Left renal pelvis (tissue), 4 donors: ENCODE measurements at places on chromosomes 1 and 21.

GRCh38 chr1:38476111-38476849 lies 383.3 kb downstream of the RRAGC start:
- no peak for DNase-seq

DNA sequence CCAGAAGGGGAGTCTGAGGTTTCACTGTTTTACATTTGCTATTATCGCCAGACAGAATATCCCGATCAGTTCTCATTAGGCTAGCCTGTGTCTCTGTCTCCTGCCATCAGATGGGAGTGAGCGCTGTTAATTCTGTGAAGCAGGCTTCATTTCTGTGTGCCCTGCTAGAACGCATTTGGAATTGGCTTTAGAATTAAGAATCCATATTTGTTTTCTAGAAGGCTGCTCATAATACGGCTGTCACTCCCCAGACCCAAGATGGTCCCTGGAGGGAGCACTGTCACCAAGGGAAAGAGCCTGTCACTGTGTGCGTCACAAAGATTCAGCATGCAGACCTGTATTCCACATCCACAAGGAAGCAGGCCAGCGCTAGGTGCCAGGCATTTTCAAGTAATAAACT lies 49.2 kb downstream of the CASQ2 start:
- DNase-seq = no peak

DNA sequence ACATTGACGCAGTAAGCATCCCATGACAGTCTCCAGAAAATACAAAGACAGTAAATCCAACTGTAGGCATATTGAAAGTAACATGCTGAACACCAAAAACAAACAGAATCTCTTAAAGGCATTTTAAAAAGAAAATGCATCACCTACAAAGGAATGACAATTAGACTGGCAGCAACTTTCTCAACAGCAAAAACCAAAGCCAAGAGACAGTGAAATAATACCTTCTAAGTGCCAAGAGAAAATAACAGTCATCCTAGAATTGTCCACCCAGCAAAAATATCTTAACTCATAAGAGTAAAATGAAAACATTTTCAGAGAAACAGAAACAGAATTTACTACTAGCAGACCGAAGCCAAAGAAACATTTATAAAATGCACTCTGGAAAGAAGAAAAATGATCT lies 20.0 kb downstream of the CCDC185 start:
- no peak for DNase-seq

- no peak for DNase-seq
Measured at GRCh38 chr1:154993572-154994268, at the start of gene LENEP. Gene LENEP, plus strand, starts transcription at chr1:154993586. Its CDS starts 22 bp downstream, at chr1:154993608.

DNA sequence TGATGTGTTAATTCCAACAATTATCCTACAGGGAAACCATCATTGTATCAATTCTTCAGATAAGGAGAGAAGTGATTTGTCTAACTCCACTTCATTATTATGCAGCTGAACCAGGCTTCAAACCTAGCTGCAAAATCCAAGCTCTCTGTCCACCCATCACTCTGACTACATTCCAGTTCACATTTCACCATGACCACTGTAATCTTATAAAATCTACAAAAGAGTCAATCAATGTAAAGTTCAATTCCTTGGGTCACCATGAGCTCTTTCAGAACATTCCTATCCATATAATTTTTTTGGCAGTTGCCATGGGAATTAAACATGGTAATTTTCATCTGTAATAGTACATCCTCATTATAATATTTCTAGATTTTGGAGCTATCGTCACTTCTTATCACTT lies 100.9 kb downstream of the PLPPR5 start:
- no peak for DNase-seq

GRCh38 chr1:222861062-222861461 lies 46.2 kb downstream of the DISP1 start:
- no peak for DNase-seq

- no peak for DNase-seq
Measured at GRCh38 chr1:206662396-206663092, 22.2 kb upstream of the MAPKAPK2 start.

- no peak for DNase-seq
Measured at GRCh38 chr1:183559061-183559460, 31.2 kb downstream of the NCF2 start.

GRCh38 chr1:39230261-39231190 lies 26.0 kb downstream of the MACF1 start:
- no peak for DNase-seq

DNA sequence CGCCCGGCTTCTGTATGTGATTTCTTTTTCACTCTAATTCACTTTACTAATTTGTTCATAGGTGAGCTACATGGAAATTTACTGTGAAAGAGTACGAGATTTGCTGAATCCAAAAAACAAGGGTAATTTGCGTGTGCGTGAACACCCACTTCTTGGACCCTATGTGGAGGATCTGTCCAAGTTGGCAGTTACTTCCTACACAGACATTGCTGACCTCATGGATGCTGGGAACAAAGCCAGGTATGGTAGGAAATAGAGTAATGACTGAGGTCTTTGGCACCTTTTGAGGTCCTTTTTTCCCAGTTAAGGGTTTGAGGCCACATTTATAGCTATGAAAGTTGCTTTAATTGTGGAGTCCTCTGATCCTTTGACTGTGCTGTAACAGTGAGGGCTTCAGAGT lies 56.9 kb downstream of the KIF1B start:
- no peak for DNase-seq
